Fibroblast of skin of abdomen (primary cell): ENCODE measurements at places on chromosomes 5 and 9.

GRCh38 chr9:33786681-33787080 lies 8.7 kb upstream of the PRSS3 start:
- DNase-seq = no peak

DNA sequence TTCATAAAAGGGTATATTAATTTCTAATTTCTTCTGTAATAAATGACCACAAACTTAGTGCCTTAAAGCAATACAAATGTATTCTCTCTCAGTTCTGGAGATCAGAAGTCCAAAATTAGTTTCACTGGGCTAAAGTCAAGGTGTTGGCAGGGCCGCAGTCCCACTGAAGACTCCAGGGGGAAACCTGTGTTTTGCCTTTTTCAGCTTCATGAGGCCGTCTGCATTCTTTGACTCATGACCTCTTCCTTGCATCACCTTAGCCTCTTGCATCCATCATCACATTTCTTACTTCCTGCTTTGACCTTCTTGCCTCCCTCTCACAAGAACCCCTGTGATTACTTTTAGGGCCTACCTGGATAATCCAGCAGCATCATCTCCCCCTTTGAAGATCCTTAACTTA lies 42.0 kb upstream of the ALDH1B1 start:
- no peak for DNase-seq

- no peak for DNase-seq
These were observed 57.0 kb downstream of the CFAP90 start for GRCh38 chr5:7793895-7794294.

GRCh38 chr9:133914442-133915342 lies 77.4 kb downstream of the VAV2 start:
- DNase-seq = no peak

- no peak for DNase-seq
These were observed 111.6 kb downstream of the CTNND2 start for GRCh38 chr5:11792621-11793020.
